ENCODE measurements at places on chromosomes 11 and 22. TPM values are rescaled to one million over a fixed set of nuclear protein-coding genes. Genes with fewer than 3 reads are reported as not detected.

DNA sequence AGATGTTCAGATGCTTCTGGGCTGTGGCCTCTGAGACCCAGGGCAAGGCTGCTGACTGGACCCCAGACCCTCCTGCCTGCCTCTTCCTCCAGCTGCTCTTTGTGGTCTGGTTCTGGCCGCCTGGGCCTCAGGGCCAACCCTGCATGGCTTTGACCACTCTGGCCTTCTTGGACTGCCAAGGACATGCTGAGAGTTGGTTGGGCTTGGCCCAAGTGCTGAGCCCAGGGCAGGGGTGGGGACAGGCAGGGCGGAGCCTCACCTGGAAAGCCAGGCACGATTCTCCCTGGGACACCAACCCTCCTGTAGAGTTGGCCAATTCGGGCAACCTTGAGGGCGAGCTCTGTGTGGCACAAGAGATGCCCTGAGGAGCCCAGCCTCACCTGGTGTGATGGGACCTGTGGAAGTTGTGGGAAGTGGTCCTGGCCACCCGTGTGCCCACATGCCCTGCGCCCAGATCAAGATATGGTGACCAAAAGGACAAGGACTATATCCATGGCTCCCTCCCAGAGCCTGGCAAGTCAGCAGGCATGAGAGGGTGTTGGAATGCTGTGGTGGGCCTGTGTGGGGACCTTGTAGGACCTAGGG is 11.6 kb downstream of the TANGO2 start:
- DNase-seq, result no peak

Gene NUP98
- 159 TPM for total RNA-seq

- no peak for DNase-seq
Measured at GRCh38 chr11:84319863-84320262, 1033.7 kb upstream of the CCDC90B start.

DNA sequence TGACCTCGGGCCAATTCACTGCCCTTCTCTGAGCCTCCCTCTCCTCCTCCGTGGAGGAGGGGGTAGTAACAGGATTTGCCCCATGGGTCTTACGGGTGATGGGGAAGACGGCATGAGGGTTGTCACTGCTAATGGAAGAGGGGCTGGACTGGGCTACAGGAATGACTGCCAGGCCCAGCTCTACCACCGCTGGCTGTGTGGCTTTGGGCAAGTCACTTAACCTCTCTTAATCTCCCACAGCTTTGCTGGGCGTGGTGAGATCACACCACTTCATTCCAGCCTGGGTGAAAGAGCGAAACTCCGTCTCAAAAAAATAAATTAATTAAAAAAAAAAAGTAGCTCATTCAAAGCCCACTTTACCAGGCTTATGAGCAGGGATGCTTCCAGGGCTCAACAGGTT is 2.8 kb downstream of the SYT12 start:
- DNase-seq, result no peak

- no peak for DNase-seq
Measured at GRCh38 chr11:75469785-75470405, 36.9 kb upstream of the KLHL35 start.

Gene CCDC87
- total RNA-seq, result 0.35 TPM

Gene GRIA4
- 3.1 TPM for total RNA-seq

Measured in renal cortical epithelial cell (primary cell).